ENCODE measurements at places on chromosomes 7 and 10.
A peak's percentile ranks its signal among the peaks of the same experiment; 100 is the strongest.

DNA sequence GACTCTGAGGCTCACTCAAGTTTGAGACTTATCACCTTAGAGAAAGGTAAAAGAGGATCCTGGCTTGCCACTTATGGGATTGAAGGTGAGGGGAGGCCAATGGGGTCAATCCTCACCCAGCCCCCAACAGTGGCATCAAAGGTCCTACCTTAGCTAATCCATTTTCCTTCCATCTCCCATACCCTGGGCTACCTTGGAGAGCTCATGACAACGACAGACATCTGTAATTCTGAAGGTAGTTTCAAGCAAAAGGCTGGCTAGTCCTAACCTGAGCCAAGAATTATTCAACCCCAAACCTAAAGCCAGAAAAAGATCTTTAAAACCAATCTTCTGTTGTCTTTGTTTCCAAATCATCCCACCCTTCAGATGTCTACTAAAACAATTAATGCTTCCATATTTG lies 179.2 kb upstream of the GHITM start:
- no peak for DNase-seq

- no peak for DNase-seq
Measured at GRCh38 chr7:22864301-22864700, 41.7 kb upstream of the TOMM7 start.

- DNase-seq, result peak; percentile 20
Measured at GRCh38 chr7:148883266-148884048, 634 bp downstream of the EZH2 start.

GRCh38 chr10:101346177-101346576 lies 7.8 kb upstream of the BTRC start:
- DNase-seq, result no peak

DNA sequence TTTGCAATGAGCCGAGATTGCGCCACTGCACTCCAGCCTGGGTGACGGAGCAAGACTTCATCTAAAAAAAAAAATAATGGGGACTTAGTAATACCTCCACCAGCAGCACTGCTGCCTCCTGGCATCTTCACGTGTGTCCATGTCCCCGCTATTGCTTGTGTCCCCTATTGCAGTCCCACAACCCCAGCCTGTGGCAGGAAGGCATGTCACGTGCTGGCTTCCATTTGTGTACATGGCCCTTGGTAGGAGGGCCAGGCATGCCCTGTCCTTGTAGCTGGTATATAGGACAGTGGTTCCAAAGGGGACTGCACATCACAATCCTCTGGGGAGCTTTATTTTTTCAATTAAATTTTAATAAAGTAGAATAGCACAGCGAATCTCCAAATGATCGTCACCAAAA lies 5.7 kb downstream of the ZNF783 start:
- no peak for DNase-seq

GRCh38 chr10:93991596-93992284 lies 2.0 kb upstream of the PLCE1 start:
- DNase-seq, result no peak
